ENCODE measurements at places on chromosomes 16 and 17.

- peak; percentile 24 for DNase-seq
Observed at GRCh38 chr17:44004077-44004760, at the start of gene NAGS. Gene NAGS (plus strand): TSS chr17:44004622. CDS start chr17:44004664, 42 bp downstream.

DNA sequence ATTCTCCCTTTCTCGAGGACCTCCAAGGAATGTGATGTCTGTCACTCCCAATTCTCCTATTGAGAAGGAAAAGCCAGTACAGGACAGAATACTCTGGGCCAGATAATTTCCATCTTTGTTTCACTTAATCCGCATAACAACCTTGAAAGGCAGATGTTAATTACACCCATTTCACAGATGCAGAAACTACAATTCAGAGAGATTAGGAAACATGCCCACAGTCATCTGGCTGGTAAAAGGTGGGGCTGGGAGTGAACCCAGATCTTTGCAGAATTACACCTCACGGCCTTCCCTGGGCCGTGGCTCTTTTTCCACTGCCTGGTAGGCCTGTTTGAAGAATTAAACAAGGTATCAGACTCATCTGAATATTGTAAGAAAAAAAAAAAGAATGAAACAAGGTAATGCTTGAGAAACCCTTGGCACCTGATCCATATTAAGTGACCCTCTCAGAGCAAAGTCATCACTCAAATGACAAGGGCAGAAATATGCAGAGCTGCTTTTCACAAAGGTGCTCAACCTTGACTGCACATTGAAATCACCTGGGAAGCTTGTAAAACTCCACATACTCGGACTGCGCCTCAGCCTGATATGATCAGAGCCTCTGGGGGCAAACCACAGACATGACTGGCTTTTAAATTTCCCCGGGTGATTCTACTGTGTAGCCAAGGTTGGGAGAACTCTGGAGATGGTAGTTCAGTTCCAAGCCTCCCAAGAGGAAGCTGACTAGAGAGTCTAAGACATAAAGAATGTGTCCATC lies 16.6 kb upstream of the G6PC1 start:
- no peak for DNase-seq

DNA sequence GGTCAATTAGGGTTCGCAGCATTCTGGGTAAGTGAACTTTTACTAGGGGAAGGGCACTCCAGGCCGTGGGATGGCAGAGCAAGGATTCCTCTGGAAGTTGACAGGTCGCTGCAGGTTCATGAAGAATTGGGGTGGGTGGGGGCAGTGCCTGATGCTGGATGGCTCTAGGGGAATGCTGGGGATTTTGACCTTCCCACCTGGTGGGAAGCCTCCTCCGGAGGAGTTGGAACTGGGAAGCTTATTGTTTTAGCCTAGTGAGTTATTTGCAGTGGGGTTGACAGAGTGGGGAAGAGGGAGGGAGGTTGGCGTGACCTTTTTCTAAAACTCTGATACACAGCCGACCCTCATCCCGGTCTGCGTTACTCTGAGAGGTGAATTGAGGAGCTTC lies 606 bp upstream of the C17orf113 start:
- no peak for DNase-seq

DNA sequence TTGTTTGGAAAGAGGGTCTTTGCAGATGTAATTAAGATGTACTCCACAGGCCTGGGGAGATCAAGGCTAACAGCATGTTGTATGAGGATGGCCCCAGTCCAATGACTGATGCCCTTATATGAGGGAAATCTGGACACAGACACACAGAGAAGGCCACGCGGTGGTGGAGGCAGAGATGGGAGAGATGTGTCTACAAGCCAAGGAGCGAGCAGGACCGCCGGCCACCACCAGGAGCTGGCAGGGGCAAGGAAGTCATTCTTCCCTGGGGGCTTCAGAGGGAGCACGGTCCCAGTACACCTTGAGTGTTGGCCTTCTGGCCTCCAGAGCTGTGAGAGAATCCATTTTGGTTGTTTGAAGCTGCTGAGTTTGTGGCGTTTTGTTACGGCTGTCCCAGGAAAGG lies 14.7 kb downstream of the SOCS3 start:
- DNase-seq = no peak

- DNase-seq = peak; percentile 67
Observed at GRCh38 chr17:48236681-48237134, 129.1 kb downstream of the SNX11 start.

GRCh38 chr17:82412535-82413520 lies 5.3 kb upstream of the HEXD start:
- DNase-seq = no peak

DNA sequence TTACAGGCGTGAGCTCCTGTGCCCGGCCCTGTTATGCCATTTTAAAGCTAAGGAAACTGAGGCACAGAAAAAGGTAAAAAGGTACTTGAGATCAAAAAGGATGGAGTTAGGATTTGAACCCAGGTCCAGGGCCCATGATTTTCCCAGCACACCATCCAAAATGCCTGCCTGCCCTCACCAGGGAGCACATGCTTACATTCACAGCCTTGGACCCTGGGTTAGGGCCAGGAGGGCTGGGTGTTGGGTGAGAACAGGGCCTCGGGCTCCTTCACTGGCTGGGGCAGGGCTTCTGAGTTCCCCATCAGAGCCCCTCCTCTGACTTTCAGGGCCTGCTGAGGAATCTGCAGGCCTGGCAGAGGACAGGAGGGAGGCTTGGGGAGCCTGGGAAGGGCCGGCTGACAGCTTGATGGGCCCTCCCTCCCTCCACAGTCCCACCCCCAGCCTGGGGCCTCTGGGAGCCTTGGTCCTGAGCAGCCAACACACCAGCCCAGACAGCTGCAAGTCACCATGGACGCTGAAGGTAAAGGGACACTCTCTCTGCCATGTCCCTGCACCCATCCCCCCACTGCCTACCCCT lies at the start of gene QPRT:
QPRT (plus strand) TSS at position 490 of the 577 bp plus-strand sequence; CDS start at position 508, 18 bp downstream.
- peak; percentile 70 for DNase-seq

DNA sequence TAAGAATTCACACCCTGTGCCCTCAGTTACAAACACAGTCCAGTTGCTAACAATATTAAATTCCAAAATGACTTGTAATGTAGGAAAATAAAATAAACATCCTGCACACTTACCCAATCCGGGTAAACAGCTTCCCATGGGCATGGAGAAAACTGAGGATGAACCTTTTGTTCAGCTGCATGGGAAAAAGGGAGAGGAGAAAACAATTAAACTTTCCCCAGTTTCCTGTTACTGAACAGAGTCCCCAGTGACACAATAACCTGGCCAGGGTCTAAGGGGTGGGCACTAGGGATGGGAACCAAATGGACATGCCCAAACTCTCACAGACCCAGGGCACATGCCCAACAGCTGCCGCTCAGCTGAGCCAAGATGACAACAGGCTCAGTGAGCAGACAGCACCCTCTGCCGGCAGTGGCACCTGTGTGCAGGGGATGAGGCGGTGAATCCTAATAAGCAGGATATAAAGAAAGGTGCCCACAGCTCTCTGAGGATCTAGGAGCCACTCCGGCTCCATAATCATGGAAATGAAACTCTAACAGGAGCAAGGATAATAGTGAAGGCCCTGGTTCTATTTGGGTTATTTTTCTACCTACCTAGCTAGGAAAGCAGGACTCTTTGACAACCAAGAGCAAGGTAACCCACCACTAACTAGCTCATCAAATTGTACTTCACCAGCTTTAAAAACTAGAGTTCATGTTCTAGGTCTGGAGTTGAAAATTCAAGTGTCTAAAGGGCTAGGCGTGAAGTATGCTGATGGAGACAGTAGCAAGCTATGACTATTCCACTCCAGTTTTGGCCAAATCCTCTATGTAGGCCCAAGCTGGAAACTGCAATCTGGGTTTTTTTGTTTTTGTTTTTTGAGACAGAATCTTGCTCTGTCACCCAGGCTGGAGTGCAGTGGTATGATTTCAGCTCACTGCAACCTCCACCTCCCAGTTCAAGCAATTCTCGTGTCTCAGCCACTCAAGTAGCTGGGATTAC lies 58.8 kb downstream of the SMG6 start:
- DNase-seq = peak; percentile 78

DNA sequence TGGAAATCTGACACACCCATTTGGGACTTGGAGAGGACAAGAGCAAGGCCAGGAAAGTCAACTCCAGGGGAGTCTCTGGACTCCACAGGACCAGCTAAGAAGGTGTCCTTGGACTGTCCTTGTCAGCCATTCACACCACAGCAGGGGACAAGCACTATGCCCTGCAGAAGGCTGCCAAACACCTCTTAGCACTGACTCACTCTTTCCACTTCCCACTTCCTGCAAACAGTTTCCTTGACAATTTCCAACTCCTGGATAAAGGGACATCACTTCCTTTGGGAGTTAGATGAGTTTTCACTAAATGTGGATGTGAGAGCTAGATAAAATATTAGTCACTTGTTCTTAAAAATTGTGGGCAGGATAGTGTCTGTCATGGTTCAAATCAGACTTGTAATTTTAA lies 37.8 kb upstream of the BCAR1 start:
- DNase-seq = peak; percentile 78

GRCh38 chr17:10211666-10212065 lies 13.3 kb upstream of the GAS7 start:
- no peak for DNase-seq

DNA sequence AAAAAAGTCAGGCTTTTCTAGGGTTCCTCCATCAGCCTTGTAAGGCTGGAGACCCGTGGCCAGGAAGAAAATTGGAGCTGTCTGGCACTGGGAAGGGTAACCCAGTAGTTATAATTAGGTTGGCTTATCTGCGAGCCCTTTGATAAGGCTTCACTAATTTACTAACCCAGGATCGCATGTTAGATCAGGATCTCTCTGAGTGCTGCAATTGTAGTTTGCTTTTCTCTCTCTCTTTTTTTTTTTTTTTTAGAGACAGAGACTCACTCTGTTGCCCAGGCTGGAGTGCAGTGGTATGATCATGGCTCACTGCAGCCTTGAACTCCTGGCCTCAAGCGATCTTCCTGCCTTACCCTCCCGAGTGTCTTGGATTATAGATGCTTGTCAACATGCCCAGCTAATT lies 17.0 kb downstream of the ABCC1 start:
- no peak for DNase-seq

DNA sequence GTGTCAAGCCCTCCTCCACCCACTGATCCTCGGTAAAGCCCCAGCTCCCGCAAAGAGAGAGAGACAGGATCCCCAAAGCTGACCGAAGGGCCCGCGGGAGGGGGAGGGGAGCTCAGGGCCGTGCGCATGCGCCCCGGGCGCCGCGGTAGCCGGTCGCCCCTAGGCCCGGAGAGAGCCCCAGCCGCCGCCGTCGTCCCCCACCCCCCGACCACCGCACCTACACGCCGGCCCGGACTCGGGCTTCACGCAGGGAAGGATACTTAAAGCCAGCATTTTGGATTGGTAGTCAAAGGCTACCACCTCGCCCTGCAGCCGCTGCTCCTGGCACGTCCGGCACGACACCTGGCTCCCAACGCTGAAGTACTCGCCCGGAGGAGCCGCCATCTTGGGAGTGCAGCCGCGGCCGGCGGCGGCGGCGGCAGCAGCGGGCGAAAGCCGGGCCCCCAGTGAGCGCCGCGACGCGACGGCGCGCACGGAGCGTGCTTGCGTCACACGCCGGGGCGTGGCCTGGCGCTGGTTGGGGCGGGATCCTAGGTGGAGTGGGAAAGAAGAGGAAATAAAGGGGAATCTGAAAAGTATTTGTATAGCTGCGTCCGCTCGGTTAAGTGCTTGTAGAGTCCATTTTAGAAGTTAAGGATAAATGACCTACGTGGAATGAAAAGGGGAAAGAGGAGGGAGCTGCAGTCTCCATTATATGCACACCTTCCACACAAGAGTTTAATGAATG lies at the start of gene LSM12:
LSM12 (minus strand) TSS at position 468 of the 727 bp plus-strand sequence; CDS start at position 384, 84 bp downstream.
- DNase-seq = peak; percentile 74

- DNase-seq = peak; percentile 54
Observed at GRCh38 chr17:47707056-47707804, 13.3 kb downstream of the TBKBP1 start.

DNA sequence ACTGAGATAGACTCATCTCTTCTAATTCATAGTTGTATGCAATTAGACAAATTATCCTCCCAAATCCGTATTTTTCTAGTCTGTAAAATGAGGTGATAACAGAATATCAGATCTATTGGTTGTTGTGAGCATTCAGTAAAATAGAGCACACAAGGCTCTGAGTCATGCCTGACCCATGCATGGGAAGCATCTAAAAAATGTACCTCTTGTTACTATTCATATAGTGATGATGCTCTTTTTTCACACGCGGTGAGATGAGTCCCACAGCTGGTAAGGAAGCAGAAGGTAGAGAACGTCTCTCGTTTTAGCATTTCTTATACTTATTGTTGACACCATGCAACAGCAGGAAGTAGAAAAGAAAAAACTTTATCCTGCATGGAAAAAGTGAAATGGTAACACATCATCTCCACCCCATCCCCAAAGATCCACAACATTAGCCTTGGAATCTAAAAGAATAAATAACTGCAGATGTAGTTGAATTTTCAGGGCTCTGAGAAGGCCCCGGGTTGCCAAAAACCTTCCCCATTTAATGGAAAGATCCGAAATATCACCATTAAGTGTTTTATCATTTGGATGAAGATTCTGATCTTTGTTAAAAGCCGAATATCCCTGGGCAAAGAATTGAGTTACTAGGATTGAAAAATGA lies 215.6 kb downstream of the TMEM114 start:
- peak; percentile 52 for DNase-seq

- no peak for DNase-seq
Observed at GRCh38 chr17:65544672-65545071, 16.8 kb downstream of the AXIN2 start.

DNA sequence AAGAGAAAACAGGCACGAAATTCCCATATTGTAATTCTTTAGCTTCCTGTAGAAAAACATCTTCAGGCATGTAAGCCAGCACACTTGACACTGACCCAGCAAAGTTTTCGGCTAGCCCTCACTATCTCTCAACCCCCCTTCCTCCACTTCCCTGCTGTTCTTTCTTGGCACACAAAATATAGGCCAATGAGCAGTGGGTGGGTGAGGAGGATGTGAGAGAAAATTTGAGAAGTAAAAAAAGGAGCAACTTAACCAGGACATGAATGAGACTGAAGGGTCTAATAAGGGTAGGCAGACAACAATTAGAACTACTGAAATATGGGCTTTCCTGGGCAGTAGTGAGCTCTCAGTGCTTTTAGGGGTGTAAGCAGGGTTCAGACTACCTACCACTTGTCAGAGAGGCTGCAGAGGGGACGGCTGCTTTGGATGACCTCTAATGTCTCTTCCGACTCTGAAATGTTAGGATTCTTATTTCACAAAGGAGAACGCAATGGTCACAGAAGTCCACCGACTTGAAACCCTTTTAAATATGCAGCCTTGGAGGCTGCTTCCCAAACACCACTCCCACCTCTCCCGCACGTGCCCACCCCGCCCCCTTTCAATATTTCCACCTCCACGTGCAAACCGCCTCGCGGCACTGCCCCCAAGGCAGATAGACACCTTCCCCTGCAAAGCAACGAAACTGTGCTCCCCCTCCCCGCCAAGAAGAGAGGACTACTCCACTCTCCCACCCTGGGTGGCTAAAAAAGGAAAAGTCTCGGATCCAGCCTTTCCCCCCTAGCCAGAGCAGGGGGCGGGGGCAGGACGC lies 889 bp downstream of the MBTD1 start:
- DNase-seq = no peak

DNA sequence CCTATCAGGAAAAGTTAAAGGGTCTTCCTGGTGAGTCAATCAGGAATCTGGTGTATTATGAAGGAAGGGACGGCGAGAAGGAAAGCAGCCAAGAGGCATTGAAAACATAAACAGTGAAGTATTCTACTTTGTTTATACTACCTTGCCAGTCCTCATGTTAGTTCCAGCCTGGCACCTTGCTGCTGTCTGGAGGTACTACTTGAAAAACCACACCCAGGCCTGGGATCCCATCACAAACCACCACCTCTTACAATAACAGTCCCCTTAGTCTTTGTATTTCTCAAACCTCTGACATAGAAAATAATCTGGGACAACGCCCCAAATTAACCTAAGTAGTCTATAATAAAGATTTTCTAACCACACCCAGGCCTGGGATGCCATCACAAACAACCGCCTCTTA lies 676.7 kb upstream of the SOX9 start:
- DNase-seq = no peak

Measured in RPMI7951 (cell line).